NCI-H460 (cell line): ENCODE measurements at places on chromosomes 5 and 9. TPM values are rescaled to one million over a fixed set of nuclear protein-coding genes. Genes with fewer than 3 reads are reported as not detected.

Gene CCDC152
- 0.12 TPM in 1 of 2 replicates, not detected in the other for total RNA-seq

Gene ZNF883
- total RNA-seq: not detected in 2 replicates

Gene SSNA1
- total RNA-seq: 59.3 and 66.1 TPM in 2 replicates

GRCh38 chr5:103454770-103455169 is 107.8 kb downstream of the NUDT12 start:
- DNase-seq: no peak

DNA sequence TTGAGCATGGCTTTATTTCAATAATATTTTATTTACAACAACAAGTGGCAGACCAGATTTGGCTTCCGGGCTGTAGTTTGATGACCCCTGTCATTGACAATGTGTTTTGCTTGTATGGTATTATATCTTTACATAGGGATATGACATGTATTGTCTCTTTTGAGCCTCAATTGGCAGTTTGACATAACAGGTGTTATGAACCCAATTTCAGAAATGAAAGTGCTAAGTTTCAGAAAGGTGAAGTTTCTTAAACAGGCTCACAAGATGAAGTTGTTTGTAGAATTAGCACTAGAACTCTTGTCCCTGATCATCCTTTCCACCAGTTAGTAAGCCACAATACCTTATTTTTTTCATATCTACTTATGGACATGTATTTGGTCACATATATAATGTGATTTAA is 303.0 kb upstream of the GRIA1 start:
- DNase-seq: no peak

DNA sequence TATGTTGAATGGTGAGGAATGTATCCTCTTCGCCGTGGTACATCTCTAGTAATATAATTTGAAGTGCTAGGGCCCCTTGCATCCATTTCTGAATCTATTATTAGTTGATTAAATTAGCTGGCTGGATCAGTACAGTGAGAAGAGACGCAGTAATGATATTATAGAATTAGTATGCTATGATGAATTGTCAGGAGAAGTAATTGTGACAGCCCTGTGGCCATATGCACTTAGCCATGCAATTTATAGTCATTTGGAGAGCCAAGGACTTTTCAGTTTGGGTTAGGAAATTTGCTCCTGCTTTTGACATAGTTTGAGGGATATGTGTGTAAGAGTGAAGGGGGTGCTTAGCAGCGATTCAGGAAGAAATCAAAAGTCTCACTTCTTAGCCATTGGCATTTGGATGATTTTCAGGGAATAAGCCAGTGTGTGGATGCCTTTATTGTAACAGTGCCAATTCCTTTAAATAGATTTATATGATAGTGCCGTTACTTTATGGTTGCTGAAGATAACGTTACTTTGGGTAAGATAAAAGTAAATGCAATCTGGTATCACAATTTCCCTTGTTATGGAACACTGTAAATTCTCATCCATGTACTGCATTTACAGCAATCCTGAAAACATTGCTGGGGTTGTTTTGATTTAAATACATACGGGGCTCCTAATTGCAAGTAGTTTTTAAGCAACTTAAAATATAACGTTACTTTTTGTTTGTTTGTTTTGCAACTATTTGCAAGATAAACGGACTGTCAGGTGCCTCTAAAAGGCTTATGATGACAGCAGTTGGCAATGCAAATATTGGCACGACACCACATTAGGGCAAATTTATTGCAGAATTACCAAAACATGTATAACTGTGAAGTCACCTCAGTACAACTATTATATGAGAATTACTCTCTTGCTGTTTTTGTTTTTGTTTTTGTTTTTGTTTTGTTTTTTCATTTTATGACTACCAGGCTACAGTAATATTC is 875.4 kb upstream of the WWC1 start:
- DNase-seq: no peak

DNA sequence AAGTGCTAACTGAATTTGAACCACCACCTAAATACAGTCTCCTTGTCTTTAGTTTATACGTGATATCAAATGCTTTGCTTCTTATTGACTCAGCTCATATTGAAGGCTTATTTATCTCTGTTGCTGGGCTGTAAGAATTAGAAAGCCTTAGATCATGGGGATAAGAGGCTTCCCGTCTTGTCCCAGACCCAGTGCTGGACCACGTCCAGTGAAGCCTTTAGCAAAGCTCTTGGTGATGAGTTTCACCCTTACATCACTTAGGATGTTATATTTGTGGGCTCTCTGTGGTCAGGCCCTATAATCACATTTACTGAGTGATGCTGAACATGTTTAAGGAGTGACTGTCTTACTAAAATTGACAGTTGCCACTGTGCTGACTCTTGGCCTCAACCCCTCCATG is 11.2 kb downstream of the FAM240B start:
- DNase-seq: no peak

DNA sequence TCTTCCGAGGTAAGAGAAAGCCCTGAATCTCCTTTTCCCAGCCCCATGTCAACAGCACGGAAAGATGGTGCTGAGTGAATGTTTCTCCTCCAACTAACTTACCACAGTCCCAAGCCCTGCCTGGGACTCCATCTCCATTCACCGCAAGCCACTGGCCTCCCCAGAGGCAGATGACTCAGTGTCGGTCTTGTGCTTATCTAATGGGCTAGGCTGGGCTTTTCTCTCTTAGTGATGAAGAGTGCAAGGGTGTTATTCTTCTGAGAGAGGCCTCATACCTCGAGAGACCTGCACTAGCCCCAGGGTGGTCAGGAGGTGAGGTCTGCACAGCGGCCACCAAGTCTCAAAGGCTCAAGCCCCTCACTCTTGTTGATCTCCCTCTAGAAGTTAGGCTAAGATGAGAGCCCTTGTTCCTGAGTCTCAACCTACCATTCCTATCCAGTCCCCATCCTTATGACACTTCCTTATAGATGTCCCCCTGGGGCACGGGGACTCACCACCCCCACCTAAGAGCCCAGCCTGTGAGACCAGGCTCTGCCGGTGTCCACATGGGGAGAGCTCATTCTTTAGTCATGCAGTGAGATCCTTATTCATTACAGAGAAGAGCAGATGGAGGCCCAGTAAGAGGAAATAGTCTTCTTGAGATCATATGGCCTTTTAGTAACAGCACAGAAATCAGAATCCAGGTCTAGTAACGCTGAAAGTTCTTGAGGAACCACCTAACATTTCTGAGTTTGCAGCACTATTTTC is 127.0 kb downstream of the SAXO1 start:
- no peak for DNase-seq

DNA sequence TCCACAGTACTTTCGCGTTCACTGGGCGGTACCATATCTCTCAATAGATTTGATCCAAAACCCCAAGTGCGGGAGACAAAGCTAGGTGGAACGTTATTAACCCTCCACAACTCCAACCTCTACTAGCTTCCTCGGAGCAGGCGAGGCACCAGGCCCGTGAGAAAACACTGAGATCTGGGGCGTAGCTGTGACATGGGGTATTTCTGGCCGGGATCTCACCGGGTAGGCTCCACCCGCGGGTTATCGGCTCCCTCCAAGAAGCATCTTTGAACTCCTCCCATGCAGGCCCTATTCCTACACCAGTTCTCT is 350 bp upstream of the SLC25A46 start:
- DNase-seq: no peak

- peak; percentile 7 for DNase-seq
Observed at GRCh38 chr5:81486711-81487110, 92.8 kb upstream of the ACOT12 start.

DNA sequence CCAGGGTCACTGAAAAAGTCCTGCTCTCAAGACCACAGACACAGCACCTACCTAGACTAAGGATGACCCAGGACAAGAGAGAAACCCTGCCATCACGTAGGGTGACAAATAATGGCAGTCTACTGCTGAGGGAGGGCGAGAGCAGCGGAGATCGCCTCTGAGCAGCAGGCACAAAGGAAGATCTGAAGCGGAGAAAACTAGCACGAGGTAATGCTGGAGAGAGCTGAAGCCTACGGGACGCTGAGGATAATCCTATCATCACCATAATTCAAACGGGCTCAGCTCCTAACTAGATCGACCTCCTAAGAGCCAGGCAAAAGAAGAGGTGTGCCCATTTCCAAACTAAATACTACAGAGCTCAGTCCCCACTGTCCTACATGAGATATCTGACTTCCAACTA is 41.3 kb downstream of the FBXO10 start:
- DNase-seq: no peak

DNA sequence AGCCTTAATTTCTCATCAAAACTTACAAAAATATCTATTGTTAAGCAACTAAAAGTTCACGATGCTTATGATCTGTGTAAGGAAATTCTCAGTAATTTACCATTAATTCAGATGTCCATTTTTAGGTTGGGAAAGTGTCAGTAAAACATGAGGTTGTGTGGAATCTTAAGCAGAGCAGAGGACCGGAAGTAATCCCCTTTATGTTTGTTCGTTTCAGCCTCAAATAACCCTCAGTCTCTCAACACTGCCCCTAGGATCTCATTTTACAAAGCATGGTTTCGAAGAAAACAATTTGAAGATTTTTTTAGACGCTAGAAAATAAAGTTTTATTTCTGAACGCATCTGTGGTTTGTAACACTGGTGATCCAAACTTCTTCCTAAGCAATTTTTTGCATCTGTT is 504.2 kb downstream of the MAT2B start:
- no peak for DNase-seq
